NB4 (cell line): ENCODE measurements at places on chromosomes 6 and 20.

GRCh38 chr6:87397656-87398055, 10.1 kb upstream of the CFAP206 start:
- DNase-seq: no peak

DNA sequence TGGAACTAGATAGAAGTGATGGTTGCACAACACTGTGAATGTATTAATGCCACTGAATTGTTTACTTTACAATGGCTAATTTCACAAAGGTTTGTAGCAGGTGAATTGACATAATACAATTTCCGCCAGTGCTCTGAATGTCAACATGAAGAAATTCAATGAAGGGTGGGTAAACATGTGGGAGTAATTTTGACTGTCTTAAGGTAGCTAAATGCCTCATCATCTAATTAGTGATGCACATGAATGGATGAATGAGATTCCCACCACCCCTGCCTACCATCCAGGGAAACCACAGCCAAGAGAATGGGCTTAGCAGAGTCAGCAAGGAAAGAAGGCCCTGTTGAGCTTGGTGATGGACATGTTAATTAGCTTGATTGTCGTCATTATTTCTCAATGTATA, 275.3 kb downstream of the ALDH8A1 start:
- no peak for DNase-seq

- no peak for DNase-seq
Measured at GRCh38 chr20:15945289-15945688, 628.0 kb downstream of the KIF16B start.

DNA sequence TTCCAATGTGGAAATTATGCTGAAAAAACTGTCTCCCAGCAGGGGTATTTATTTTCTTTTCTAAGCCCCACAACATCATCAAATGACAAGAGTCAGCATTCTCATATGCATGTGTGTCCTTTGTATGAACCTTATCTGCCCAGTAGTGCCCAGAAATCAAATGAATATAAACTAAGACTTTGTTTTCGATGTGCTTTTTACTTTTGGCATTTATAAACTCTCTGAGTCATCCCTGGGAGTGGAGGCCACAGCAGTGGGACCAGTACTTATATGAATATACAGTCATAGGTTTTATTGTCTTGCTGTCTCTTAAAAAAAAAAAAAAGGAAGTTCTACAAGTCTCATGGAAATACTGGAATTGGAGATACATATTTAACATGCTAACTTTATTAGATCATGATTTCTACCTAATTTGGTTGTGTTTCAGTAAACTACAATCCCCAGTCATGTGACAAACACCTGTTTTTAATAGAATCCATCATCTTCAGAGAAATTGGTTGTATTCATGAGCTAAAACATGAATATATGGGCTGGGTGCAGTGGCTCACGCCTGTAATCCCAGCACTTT, 99.2 kb upstream of the TMEM181 start:
- peak; percentile 32 for DNase-seq

GRCh38 chr20:16062661-16063581, 510.3 kb downstream of the KIF16B start:
- DNase-seq: no peak

- no peak for DNase-seq
Measured at GRCh38 chr20:3993109-3993508, 22.2 kb downstream of the RNF24 start.

- DNase-seq: no peak
Measured at GRCh38 chr20:39623584-39624234, 661.6 kb downstream of the DHX35 start.

- peak; percentile 61 for DNase-seq
Measured at GRCh38 chr6:127100510-127101140, 17.8 kb upstream of the RSPO3 start.

DNA sequence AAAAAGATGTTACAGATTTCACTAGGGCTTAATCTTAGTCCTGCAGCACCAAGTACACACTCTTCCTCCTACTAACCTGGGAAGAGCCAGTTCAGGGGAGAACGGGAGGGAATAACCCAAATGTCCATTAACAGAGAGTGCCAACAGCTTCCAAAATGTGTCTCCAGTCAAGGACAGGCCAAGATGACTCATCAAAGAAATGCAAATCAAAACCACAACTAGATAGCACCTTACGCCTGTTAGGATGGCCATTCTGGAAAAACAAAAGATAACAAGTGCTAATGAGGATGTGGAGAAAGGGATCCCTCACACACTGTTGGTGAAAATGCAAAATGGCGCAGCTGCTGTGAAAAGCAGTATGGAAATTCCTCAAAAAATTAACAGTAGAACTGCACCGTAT, 3.8 kb upstream of the MAS1L start:
- DNase-seq: peak; percentile 10

GRCh38 chr6:138225953-138226352, 7.7 kb upstream of the PBOV1 start:
- DNase-seq: no peak

DNA sequence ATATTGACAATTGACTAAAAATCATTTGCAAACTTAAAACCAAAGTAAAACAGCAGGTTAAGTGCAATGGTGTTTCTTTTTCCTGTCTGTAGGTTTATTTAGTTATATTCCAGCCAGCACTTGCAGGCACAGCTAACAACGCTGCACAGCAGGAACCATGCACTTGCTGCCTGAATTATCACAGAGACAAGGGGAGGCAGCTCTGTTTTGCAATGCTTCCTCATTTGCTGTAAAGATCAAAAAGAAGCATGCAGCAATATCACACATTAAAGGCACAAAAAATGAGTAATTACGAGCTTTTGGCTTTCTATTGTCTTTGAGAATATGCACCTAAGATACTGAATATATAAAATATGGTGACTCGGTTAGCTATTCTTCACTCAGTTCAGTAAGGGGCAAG, 241.9 kb downstream of the EPHA7 start:
- peak; percentile 80 for DNase-seq

- DNase-seq: peak; percentile 56
Measured at GRCh38 chr6:134145786-134146185, 93.4 kb upstream of the SLC2A12 start.

- no peak for DNase-seq
Measured at GRCh38 chr20:54112221-54112884, 42.0 kb upstream of the BCAS1 start.

GRCh38 chr6:34657307-34657978, 39.1 kb downstream of the ILRUN start:
- DNase-seq: peak; percentile 65

DNA sequence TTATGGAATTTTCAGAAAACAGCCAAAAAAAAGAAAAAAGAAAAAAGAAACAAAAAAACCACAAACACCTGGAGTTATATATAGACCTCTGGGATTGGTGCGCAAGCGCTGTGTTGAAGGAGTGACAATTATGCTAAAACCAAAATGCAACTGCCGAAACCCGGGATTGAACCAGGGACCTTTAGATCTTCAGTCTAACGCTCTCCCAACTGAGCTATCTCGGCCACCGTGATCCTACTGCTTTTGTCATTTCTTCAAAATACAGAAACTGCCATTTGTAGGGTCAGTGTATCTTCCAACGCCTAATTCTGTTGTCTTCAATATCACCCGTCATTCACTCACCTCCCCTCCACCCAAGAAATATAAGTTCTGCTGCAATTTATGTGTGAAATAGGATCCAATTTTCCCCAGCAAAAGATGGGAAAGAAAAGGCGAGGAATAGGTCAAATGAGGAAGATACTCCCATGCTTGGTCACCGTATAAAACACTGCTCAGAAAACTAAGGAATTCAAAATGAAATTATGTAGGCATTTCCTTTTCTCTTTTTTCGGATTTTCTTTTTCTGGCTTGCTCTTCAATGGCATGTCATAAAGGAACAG, 116.0 kb downstream of the TRIM27 start:
- peak; percentile 77 for DNase-seq

DNA sequence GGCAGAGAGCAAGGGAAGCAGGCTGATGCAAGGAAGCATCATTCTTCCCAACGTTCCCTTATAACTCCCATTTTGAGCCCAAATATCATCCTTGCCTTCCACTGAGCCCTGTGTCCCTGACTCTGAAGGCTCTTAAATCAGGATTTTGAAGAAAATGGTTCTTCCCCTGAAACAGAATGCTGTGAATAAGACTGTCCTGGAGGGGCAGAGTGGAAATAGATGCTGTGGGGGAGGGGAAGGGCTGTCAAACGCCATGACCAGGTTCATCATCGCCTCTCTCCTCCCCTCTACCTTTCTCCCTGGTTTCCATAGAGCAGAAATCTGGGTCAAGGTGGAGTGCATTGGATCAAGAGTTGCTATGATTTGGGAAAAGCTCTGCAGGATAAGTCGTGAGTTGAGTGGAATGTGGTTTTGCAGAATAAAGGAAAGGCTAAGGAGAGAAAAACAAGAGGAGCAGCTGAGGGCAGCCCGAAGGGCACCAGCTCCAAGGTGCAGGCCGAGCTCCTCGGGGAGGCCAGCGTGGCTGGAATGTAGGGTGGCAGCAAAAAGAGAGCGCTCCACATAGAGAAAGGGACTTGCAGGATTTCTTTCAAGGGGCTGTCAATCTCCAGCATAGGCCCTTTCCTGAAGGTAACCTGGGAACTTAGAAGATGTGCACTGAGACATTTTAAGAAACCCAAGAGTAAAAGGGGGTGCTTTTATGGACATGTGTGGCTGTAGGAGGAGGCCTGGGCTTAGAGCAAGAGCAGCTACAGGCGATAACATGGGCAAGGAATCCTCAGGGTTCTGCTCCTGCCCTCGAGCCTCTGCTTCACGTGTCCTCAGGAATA, 120.8 kb upstream of the CDYL start:
- DNase-seq: no peak

DNA sequence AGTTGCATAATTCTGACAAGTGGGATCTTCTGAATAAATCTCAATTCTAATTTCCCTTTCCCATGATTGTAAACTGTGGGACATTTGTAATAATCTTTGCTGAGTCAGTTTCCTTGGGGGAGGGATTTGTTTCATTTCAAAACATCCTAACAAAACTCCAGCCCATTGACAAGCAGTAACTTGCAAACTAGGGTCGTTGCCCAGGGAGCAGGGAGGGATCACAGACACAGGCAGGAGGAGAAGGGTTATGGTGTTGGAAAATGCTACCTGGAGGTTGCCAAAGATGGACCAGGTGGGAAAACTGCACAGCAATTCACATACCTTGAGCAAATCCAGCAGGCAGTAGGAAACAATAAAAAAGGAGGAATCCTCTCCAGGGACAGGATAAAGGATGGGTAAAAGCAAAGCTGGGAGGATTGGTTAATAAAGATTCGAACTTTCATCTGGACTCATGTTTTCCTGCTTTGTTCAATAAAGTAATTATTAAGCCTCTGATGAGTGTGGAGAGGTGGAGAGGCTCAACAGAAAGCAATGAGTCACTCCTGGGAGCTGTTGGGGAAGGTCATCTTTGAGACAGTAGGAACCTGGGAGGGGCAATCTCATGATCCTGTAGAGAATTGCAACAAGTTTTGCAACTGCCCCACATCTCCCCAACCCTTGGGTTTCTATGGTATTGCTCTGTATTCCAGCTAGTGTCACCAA, 87.3 kb upstream of the AKIRIN2 start:
- peak; percentile 75 for DNase-seq

DNA sequence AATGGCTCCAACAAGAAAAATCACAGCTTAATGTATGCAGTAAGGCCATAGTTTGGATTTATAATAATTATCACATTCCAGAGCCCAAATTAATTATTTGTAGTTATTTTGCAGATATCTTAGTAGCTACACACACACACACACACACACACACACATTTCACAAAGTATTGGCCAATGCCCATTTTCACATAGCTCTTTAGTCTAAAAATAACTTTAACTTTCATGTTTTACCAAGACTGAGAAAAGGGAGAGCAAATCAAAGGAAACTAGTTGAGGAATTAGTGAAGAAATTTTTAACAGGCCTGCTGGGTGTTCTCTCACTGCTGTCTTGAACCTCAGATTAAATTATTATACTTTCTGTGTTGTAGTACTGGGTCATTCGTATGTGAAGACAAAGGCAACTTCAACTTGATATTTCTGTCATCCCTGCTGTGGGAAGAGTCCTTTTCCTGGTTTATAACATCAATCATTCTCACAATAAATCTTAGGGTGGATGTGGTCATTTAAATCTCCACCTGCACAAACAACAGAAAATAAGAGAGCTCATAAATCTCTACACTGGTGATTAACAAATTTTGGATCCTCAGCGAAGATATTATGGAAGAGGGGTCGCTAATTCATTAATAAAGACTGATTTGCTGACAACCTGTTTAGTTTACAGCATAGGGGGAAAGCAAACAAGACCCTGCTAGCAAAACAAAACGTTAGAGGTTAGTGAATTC, 1.6 kb upstream of the TCF21 start:
- DNase-seq: no peak

GRCh38 chr6:147506704-147507114, 1.8 kb upstream of the SAMD5 start:
- peak; percentile 61 for DNase-seq

GRCh38 chr20:51259455-51259854, 236.5 kb upstream of the KCNG1 start:
- DNase-seq: no peak

DNA sequence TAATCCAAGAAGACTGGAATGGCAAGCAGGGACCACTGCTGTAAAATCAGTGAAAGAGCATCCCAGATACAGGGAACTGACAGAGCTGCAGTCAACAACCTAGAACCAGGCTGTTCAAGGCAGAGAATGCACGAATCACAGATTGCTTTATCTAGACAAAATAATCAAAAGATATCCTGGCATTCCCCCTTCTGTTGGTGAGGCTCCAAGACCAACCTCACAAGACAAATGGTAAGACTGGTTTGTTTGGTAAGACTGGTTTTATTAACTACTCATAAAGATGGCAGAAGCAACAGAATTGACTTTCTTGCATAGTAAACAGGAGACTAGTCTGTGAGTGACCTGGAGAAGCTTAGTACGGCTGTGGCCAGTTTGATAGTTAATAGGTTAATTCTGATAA, 88.8 kb upstream of the AHI1 start:
- DNase-seq: no peak

DNA sequence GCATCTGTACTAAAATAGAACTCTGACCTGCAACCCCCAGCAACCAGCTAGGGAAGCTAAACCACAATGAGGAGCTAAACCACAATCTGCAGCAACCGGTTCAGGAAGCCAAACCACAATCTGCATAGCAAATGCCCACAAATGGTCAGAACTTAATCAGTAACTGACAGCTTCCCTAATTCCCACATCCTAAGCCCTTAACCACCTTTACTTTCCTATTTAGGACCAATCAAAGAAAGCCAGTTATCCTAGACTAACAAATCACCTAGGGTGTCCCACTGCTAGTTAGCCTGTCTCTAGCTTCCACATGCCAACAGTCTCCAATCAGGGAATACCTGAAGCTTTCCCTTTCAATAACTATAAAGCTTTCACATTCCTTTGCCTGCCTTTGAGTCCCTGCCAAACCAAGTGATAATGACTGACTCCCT, 424.6 kb upstream of the PTCHD4 start:
- DNase-seq: peak; percentile 73

- DNase-seq: no peak
Measured at GRCh38 chr6:28506807-28507475, 8.7 kb downstream of the GPX6 start.
